ENCODE measurements at places on chromosomes 3 and 15.

GRCh38 chr3:120743556-120744195 lies 1.1 kb downstream of the GTF2E1 start:
- H3K4me1 ChIP-seq, result peaks cover 5% of the 10 kb centered on the region
- no peaks in the 10 kb centered on the region for H3K36me3 ChIP-seq
- H3K27me3 ChIP-seq, result no peaks in the 10 kb centered on the region
- no peak for DNase-seq
- no peak overlapping the region for H3K27ac ChIP-seq

DNA sequence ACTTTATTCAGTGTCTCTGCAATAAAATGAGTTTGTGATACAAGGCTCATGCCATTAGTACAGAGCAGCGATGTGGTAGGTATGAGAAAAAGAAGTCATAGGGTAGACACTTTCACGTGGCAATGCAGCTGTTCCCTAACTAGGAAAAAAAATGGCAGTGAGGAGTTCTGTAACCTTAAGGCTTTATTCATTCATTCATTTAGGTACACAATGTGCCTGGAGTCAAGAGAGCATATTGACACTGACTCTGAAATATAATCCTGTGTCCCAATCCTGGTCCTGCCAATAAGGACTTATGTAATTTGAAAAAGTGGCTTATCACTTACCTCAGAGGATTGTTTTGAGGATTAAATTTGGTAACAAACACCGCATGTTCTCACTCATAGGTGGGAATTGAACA lies 173.0 kb upstream of the AZI2 start:
- no peaks in the 10 kb centered on the region for H3K4me1 ChIP-seq
- H3K27ac ChIP-seq, result no peak overlapping the region
- no peaks in the 10 kb centered on the region for H3K36me3 ChIP-seq
- no peak for DNase-seq
- no peaks in the 10 kb centered on the region for H3K27me3 ChIP-seq
- no peak overlapping the region for H3K4me3 ChIP-seq

- DNase-seq, result peak; percentile 65
- H3K27me3 ChIP-seq, result no peaks in the 10 kb centered on the region
- H3K4me3 ChIP-seq, result no peak overlapping the region
Measured at GRCh38 chr15:64247906-64248541, 85.2 kb upstream of the PPIB start.

GRCh38 chr15:70160803-70161565 lies 63.3 kb upstream of the TLE3 start:
- DNase-seq, result no peak
- peaks cover 20% of the 10 kb centered on the region for H3K4me1 ChIP-seq
- H3K36me3 ChIP-seq, result no peaks in the 10 kb centered on the region
- no peak overlapping the region for H3K4me3 ChIP-seq
- no peaks in the 10 kb centered on the region for H3K27me3 ChIP-seq

GRCh38 chr15:38211249-38211648 lies 41.4 kb upstream of the SPRED1 start:
- H3K27ac ChIP-seq, result no peak overlapping the region
- H3K27me3 ChIP-seq, result no peaks in the 10 kb centered on the region
- no peak overlapping the region for H3K4me3 ChIP-seq
- no peak for DNase-seq
- no peaks in the 10 kb centered on the region for H3K4me1 ChIP-seq

DNA sequence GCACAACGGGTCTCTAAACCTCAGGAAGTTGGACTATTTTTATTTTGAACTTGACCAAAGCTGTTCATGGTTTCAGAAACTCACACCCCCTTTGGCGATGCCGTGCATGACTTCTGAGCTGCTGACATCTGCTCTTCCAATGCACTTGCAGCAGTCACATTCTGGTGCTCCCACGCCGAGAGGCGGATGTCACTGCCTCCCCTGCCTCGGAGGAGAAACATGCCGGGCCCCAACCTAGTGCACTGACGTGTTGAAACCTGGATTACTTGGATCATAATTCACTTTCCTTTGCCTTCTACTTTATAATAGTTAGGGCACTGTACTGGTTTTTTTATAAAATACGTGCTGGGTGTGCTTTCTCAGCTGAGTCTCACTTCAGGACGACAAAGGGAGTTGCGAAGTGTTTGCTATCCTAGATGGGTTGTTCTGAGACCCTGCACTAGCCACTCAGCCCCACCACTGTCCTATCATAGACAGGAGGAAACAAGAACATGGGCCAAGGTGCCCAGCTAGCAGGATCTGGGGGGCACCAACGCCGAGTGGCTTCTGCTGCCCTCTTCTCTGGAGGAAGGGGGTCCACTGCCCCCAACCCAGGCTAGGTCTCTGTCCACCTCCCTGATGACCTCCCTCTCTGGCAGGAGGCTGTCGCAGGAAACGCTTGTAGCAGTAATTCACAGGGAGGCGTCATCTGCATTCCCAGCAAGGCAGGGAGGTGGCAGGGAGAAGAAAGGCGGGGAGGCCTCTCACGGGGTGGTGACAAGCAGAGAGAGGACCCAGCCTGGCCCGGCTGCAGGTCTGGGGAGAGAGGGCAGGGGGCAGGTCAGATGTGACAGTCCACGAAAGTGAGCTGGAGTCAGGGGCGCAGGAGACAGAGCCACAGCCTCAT lies 158.8 kb upstream of the IQSEC1 start:
- H3K27me3 ChIP-seq, result no peaks in the 10 kb centered on the region
- DNase-seq, result no peak
- no peaks in the 10 kb centered on the region for H3K4me1 ChIP-seq

DNA sequence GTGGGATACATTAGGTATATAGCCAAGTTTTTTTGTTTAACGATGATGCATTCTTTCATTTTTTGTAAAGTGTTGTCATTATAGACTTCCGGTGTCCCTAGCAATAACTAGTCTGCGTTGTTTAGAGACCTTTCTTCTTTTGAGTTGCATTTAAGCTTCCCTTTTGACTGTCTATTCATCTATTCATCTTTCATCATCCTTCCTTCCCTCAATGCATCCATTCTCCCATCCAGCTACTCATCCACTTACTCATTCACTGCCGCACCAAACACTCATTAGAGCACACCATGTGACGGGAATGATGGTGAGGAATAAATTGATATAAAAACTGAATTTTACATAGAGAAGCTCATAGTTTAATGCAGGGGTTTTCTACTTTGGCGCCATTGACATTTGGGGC lies 32.9 kb downstream of the OR4F15 start:
- no peak overlapping the region for H3K4me3 ChIP-seq
- no peaks in the 10 kb centered on the region for H3K27me3 ChIP-seq
- DNase-seq, result no peak

GRCh38 chr15:50425219-50425618 lies 1.0 kb downstream of the USP8 start:
- DNase-seq, result peak; percentile 34
- H3K36me3 ChIP-seq, result peaks cover 6% of the 10 kb centered on the region
- no peak overlapping the region for H3K27ac ChIP-seq
- peaks cover 1% of the 10 kb centered on the region for H3K4me1 ChIP-seq

DNA sequence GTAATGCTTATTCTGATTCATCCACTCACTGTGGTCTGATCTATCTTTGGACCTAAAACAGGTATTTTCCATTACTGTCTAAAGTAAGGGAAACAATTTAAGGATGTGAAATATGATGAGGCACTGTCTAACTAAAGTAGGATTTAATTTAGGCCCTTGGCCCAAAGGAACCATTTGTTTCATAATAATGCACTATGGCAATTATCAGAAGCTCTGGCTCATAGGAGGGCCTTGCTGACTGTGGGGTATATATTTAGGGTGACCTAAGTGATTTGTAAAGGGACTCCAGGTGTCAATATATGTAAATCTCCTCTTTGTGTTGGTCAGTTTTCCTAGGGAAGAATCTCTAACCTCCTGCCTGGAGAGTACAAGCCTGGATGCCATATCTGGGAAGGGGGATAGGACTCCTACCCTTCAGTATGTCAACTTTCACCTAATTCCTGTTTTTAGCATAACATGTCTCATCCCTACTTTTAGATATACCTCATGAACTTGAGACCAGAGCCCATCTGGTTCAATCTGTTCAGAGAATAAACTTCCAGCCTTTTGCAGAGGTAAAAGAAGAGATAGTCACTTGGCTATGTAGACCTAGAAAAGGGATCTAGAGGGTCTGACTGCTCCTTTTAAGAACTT lies 20.1 kb downstream of the DET1 start:
- H3K27ac ChIP-seq, result no peak overlapping the region
- peaks cover 11% of the 10 kb centered on the region for H3K36me3 ChIP-seq
- no peak overlapping the region for H3K4me3 ChIP-seq
- no peaks in the 10 kb centered on the region for H3K4me1 ChIP-seq

DNA sequence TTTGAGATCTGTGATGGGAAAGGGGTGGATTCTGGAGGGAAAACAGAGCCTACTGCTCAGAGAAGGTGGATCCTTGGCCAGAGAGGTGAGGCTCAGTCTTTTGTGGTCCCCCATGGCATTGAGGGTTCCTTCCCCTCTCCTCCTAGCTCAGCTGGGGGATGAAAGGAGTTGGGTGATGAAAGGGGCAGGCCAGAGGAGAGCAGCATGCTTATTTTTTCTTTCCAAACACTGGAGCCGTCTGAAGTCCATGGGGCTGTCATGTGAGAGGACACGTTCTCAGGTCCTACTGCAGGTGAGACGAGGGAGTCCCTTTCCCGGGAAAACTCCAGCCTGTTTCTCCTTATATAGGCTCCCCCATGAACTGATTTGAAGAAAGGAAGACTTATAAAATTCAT lies 71.4 kb downstream of the SCN5A start:
- no peaks in the 10 kb centered on the region for H3K36me3 ChIP-seq
- no peaks in the 10 kb centered on the region for H3K27me3 ChIP-seq
- no peak overlapping the region for H3K4me3 ChIP-seq
- H3K27ac ChIP-seq, result no peak overlapping the region
- H3K4me1 ChIP-seq, result peaks cover 11% of the 10 kb centered on the region

- no peak overlapping the region for H3K4me3 ChIP-seq
- no peaks in the 10 kb centered on the region for H3K36me3 ChIP-seq
- H3K4me1 ChIP-seq, result peaks cover 14% of the 10 kb centered on the region
- DNase-seq, result no peak
- H3K27ac ChIP-seq, result no peak overlapping the region
Measured at GRCh38 chr15:63505842-63506222, 1.4 kb downstream of the USP3 start.

GRCh38 chr3:14497321-14497720 lies 42.8 kb downstream of the GRIP2 start:
- no peak for DNase-seq
- no peaks in the 10 kb centered on the region for H3K27me3 ChIP-seq
- no peak overlapping the region for H3K27ac ChIP-seq
- no peaks in the 10 kb centered on the region for H3K36me3 ChIP-seq
- H3K4me3 ChIP-seq, result no peak overlapping the region
- no peaks in the 10 kb centered on the region for H3K4me1 ChIP-seq

DNA sequence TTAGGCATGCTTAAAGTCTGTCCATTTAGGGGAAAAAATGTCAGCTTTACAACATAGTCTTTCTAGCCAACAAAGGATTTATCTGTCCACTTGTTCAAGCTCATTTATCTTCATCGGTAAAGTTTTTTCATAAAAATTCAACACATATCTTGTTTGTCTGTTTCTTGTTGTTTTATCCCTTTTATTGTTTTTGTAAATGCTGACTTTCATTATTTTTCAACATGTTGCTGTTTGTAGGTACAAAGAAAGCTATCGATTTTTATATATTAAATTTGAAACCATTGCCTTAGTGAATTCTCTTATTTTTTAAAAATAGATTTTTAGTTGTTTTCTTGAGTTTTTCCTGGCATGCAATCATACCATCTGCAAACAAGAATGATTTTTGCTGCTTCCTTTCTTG lies 185.8 kb downstream of the NSMCE3 start:
- DNase-seq, result no peak
- H3K27ac ChIP-seq, result no peak overlapping the region
- H3K36me3 ChIP-seq, result no peaks in the 10 kb centered on the region
- H3K27me3 ChIP-seq, result no peaks in the 10 kb centered on the region
- no peaks in the 10 kb centered on the region for H3K4me1 ChIP-seq
- no peak overlapping the region for H3K4me3 ChIP-seq

DNA sequence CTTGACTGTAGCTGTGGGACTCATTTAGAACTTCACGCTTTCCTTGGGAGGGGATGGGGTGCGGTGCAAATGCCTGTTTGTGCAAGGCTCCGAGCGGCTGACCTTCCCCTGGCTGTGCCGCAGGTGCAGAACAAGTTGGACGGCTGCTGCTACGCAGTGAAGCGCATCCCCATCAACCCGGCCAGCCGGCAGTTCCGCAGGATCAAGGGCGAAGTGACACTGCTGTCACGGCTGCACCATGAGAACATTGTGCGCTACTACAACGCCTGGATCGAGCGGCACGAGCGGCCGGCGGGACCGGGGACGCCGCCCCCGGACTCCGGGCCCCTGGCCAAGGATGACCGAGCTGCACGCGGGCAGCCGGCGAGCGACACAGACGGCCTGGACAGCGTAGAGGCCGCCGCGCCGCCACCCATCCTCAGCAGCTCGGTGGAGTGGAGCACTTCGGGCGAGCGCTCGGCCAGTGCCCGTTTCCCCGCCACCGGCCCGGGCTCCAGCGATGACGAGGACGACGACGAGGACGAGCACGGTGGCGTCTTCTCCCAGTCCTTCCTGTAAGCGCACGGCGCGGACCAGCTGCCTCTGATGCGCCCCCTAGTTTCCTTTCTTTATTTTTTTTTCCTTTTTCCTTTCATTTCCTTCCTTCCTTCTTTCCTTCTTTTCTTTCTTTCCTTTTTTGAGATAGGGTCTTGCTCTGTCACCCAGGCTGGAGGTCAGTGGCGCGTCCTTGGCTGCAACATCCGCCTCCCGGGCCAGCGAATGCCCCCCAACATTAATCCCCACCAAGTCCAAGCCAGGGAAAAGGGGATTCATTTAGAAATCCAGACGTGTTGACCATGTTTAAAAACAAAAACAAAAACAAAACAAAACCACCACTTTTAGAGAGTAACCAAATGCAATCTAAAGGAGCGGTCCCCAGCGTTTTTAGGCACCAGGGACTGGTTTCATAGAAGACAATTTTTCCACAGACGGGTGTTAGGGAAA lies 42.7 kb downstream of the EIF2AK4 start:
- no peaks in the 10 kb centered on the region for H3K4me1 ChIP-seq
- DNase-seq, result no peak
- no peaks in the 10 kb centered on the region for H3K27me3 ChIP-seq

DNA sequence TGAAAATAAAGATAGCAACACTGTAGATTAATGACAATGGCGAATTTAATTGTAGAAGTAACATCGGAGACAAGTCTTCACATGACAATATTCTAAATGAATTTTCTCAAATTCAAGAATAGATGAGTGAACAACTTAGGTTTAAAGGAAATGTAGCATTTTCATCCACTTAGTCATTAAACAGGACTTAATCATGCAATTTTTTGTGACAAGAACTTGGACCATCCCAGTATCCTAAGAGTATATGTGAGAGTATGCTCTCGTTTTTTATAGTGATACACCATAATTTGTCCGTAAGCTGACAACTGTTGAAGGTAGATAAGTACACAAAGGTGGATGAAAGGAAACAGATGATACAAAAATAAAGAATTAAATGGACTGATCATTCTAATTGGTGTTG lies 81.5 kb downstream of the DLG1 start:
- no peak for DNase-seq
- H3K36me3 ChIP-seq, result no peaks in the 10 kb centered on the region
- H3K27me3 ChIP-seq, result no peaks in the 10 kb centered on the region
- no peaks in the 10 kb centered on the region for H3K4me1 ChIP-seq
- no peak overlapping the region for H3K4me3 ChIP-seq
- no peak overlapping the region for H3K27ac ChIP-seq

- no peaks in the 10 kb centered on the region for H3K4me1 ChIP-seq
- H3K4me3 ChIP-seq, result no peak overlapping the region
- no peaks in the 10 kb centered on the region for H3K27me3 ChIP-seq
- peak; percentile 47 for DNase-seq
- no peak overlapping the region for H3K27ac ChIP-seq
Measured at GRCh38 chr3:55884491-55885285, 397.6 kb upstream of the WNT5A start.

Data from trophoblast cell (in vitro differentiated cells and primary cell).